ENCODE measurements at places on chromosomes 2 and 18. TPM values are rescaled to one million over a fixed set of nuclear protein-coding genes. Genes with fewer than 3 reads are reported as not detected.

The STPG4 gene
- total RNA-seq: 0.44 TPM

DNA sequence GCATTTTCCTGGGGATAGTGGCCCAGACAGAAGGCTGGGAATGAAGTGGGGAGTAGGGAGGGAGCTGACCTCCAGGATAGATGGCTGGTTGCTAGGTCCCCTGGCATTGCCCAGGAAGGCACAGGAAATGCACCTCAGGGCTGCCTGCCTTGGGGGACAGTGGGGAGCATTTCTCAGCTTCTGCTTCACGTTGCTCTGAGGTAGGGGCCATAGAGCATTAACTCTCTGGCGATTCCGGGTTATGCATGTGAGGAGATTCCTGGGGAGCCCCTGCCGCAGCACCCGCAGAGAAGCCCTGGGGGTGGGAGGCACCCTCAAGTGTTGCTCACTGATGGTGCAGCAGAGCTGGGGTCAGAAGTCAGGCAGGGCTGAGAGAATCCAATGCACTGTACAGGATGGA, 256.5 kb downstream of the CYP26B1 start:
- no peak overlapping the region for H3K4me3 ChIP-seq
- H3K4me1 ChIP-seq: no peaks in the 10 kb centered on the region
- H3K36me3 ChIP-seq: no peaks in the 10 kb centered on the region
- H3K27me3 ChIP-seq: no peaks in the 10 kb centered on the region
- no peak for DNase-seq
- H3K27ac ChIP-seq: no peak overlapping the region

DNA sequence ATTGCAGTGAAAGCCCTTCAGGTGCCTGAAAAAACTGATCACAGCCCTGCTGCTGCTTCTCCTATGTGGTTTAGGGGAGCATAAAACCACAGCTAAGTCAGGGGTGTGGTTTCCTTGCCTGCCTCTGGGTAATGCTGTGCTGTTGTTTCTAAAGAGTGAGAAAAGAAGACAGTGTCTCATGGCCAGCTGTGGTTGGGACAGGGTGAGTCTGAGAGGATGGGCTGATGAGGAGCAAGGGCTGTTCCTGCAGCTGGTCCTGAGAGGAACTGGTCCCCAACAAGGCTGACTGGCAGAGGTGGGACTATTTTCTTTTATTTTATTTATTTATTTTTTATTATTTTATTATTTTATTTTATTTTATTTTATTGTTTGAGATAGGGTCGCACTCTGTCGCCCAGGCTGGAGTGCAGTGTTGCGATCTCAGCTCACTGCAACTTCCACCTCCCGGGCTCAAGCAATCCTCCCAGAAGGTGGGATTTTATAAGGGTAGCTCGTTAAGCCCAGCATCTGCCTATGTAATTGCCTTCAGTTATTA, 236.7 kb downstream of the FHOD3 start:
- no peak overlapping the region for H3K4me3 ChIP-seq
- H3K27me3 ChIP-seq: no peaks in the 10 kb centered on the region
- no peaks in the 10 kb centered on the region for H3K36me3 ChIP-seq
- no peak overlapping the region for H3K27ac ChIP-seq
- DNase-seq: no peak
- H3K4me1 ChIP-seq: no peaks in the 10 kb centered on the region

- no peaks in the 10 kb centered on the region for H3K36me3 ChIP-seq
- no peak overlapping the region for H3K27ac ChIP-seq
- no peaks in the 10 kb centered on the region for H3K4me1 ChIP-seq
- no peak overlapping the region for H3K4me3 ChIP-seq
- H3K27me3 ChIP-seq: no peaks in the 10 kb centered on the region
- DNase-seq: no peak
Observed at GRCh38 chr18:77993188-77993981, 743.7 kb downstream of the GALR1 start.

- no peak for DNase-seq
- H3K4me3 ChIP-seq: peak overlapping the region; percentile 83
- H3K36me3 ChIP-seq: no peaks in the 10 kb centered on the region
- no peaks in the 10 kb centered on the region for H3K27me3 ChIP-seq
- H3K4me1 ChIP-seq: peaks cover 22% of the 10 kb centered on the region
- H3K27ac ChIP-seq: peak overlapping the region; percentile 98
Observed at GRCh38 chr18:62717169-62717924, 2.0 kb downstream of the PHLPP1 start.

GRCh38 chr2:68784915-68785314, 50.3 kb downstream of the ARHGAP25 start:
- DNase-seq: no peak
- H3K4me1 ChIP-seq: peaks cover 29% of the 10 kb centered on the region
- no peaks in the 10 kb centered on the region for H3K27me3 ChIP-seq
- peaks cover 7% of the 10 kb centered on the region for H3K36me3 ChIP-seq
- peak overlapping the region; percentile 65 for H3K27ac ChIP-seq
